ENCODE measurements at places on chromosomes 5 and 9. TPM values are rescaled to one million over a fixed set of nuclear protein-coding genes. Genes with fewer than 3 reads are reported as not detected.

GBGT1 gene
- 6.2 TPM for polyA plus RNA-seq

FAXDC2 gene
- 17.5 TPM for polyA plus RNA-seq

GRCh38 chr5:143054480-143054941 is 284.3 kb downstream of the ARHGAP26 start:
- DNase-seq = no peak

GRCh38 chr5:143177263-143177983 is 226.1 kb downstream of the NR3C1 start:
- no peak for DNase-seq

- no peak for DNase-seq
These were observed 223.7 kb downstream of the PAPPA start for GRCh38 chr9:116377179-116377798.

GRCh38 chr9:17578911-17579793 is at the start of gene SH3GL2:
Gene SH3GL2 (plus strand): TSS chr9:17579066.
- no peak for DNase-seq

All from muscle of arm (tissue), 14 donors.